Bone marrow (tissue), 2 donors: ENCODE measurements at places on chromosomes 4 and X.
A peak's percentile ranks its signal among the peaks of the same experiment; 100 is the strongest.

DNA sequence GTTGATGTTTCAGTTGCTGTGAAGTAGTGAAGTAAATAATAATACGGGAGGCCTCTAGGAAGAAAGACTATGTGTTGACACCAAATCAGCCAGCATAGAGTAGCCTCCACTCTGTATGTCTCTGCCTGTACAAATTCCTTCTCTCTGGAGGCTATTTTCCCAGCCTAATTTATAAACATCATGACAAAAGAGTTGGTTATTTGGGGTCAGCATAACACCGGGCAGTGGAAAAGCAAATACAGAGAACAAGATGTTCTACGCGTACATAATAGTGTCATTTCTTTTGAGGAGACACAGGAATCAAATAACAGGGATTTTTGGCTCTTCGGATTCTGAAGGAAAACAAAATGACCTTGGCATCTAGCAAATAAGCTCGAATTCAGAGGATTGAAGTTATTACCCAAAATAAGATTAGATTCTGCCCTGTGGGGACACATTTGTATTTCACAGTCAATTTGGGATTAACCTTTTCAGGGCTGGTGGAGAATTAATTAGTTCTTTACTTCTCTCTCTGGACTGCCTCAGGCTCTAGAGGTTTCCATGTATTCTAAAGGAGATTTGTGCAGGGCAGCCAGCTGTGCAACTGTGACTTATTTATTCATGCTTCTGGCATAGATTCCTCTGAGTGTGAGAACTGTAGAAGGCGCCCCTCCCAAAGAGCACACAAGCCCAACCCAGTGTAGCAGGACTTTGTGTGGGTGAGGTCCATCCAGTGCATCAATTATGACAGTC lies 14.1 kb upstream of the SYTL4 start:
- DNase-seq, result no peak

DNA sequence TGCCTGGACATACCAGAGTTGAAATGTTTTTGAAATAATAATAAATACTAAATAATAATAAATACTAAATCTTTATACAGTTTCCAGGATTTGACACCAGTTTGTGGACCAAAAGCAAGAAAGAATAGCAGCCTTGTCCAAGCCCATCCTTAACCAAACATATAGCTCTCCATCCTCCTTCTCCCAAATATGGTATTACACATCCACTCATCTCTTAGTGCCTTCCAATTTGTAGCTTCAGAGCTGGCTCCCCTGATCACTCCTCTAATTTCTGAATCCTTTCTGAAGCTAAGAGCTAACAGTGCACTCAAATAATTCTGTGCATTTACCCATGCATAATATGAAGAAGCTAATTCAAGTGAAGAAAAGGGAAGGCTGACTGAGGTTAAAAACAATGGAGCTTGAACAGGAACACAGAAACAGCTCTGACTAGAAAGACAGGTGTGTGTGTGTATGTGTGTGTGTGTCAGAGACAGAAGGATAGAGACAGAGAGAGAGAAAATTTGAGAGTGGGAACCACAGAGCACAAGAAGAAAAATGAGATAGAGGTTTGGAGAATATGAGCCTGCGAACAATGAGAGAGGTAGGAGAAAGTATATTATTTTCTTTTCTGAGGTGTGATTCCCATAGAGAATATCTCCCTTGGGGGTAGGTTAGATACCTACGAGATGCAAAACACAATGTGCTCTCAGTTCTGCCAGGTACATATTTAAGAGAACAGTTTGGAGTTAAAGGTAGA lies 123.5 kb downstream of the CAMK2D start:
- DNase-seq, result no peak

DNA sequence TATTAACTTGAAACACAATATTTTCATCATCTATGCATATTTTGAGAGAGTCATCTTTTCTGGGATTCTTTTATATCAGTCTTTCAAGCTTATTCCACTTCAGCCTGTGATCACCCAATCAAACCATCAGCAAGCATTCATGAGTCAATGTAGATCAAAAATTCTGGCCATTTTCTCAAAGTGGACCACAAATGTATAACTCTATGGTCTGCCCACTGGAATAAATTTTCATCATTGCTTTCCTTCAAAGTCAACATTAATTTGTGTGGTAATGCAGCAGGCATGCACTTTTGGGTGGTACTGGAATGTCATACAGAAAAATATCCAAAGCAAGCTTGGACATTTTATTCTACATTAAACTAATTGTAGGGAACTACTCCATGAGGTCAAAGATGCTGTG lies 1013.0 kb downstream of the STIM2 start:
- no peak for DNase-seq

- DNase-seq, result peak; percentile 31
Observed at GRCh38 chr4:163755013-163755412, 260.5 kb downstream of the TMA16 start.

GRCh38 chr4:41776466-41776865 lies 27.9 kb upstream of the PHOX2B start:
- DNase-seq, result no peak

DNA sequence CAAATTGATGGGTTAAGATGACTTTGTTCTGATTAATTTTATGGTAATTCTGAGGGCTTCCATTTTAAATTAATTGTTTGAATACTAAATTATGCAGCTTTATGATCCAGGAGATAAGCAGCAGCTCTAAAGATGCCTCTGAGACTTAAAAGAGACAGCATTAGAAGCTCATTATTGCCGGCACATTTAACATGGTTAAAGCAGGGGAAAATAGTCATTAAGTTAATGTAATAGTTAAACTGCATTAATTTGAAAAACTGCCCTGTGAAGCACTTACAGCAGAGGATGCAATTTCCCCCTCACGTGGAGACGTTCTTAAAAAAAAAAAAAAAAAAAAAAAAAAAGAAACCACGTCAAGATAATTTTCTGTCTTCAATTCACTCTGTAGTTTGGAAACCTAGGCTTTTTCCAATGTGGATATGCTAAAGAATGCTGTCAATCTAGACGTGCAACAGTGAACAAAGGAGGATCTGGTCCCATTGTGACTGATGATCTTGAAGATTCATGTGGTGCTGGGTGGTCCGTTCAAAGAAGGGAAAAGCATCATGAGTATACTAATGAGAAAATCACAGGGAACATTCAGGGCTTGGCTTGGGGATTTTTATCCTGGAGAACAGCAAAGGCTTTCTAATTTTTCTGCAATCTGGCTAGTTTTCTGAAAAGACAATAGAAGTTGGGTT lies 440.6 kb upstream of the HS3ST1 start:
- DNase-seq, result no peak

- no peak for DNase-seq
Observed at GRCh38 chrX:116198810-116199209, 28.3 kb downstream of the AGTR2 start.

- no peak for DNase-seq
Observed at GRCh38 chr4:185352741-185353140, 43.0 kb downstream of the LRP2BP start.
